ENCODE measurements at places on chromosomes 3 and 15. TPM values are rescaled to one million over a fixed set of nuclear protein-coding genes. Genes with fewer than 3 reads are reported as not detected.

SLC12A1 gene
- total RNA-seq, result not detected

KLHL40 gene
- total RNA-seq, result not detected

ANKDD1A gene
- 6.7 TPM for total RNA-seq

TMEM158 gene
- not detected for total RNA-seq

SI gene
- not detected for total RNA-seq

NME9 gene
- total RNA-seq, result 0.30 TPM

SLC15A2 gene
- 1.9 TPM for total RNA-seq

All from activated naive CD4-positive, alpha-beta T cell treated with anti-CD3 and anti-CD28 coated beads, Interleukin-2, amount 10 ng/mL, durations not matched to agents 5 hours and 36 hours (primary cell).